ENCODE measurements at places on chromosomes 4 and X.

DNA sequence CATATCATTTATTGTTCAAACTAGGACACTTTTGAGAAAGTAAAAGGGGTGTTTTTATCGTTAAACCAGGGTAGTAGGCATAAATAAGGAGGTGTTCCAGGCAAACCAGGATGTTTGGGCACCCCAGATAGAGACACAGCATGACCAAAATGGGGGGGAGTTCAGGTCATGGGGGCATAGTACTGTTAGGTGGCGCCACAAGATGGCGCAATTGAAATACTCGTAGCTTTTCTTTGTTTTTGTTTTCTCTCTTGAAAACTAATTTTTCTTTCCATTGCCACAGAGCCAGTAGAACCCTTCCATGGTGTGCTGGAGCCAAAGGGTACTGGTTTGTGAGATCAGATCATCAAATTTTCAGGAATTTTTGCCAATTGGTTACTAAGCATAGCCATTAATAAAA is 283.4 kb downstream of the BCOR start:
- peak; percentile 25 for DNase-seq

DNA sequence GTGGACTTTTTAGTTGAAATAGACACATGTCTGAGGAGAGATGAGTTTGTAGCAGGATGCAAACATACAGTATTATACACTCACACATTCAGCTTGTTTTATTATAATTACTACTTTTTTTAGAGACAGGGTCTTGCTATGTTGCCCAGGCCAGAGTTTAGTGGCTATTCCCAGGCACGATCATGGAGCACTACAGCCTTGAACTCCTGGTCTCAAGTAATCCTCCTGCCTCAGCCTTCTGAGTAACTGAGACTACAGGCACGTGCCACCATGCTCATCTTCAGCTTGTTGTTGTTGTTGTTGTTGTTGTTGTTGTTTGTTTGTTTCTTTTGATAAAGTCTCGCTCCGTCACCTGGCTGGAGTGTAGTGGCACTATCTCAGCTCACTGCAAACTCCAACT is 94.7 kb upstream of the ACSL4 start:
- no peak for DNase-seq

DNA sequence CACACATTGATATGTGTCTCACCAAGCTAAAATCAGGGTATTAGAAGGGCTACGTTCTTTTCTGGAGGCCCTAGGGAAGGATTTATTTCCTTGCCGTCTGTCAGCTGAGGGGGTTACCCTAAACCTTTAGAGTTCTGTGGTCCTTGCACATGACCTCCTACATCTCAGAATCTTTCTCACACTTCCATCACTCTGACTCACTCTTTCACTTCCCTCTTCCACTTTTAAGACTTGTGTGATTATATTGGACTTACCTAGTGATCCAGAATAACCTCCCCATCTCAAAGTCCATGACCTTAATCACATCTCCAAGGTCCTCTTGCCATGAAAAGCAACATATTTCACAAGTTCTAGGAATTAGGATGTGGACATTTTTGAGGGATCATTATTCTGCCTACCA is 53.6 kb upstream of the FUNDC1 start:
- no peak for DNase-seq

DNA sequence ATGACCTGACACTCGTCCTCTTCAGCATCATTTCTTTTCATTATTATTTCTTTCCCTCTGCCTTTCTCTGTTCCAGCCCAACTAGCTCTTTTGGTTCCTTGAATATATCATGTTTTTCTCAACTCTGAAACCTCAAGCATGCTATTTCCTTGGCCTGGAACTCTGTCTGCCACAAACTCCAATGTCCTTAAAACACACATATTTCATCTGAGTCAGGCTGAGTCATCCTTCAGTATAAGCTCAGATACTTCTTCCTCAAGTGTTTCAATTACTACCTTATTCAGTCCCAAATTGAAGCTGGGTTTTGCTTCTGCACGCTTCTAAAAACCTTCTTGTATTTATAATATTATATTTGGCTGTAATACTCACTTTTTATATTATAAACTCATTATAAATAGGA is 424.2 kb downstream of the PDGFC start:
- DNase-seq = no peak

DNA sequence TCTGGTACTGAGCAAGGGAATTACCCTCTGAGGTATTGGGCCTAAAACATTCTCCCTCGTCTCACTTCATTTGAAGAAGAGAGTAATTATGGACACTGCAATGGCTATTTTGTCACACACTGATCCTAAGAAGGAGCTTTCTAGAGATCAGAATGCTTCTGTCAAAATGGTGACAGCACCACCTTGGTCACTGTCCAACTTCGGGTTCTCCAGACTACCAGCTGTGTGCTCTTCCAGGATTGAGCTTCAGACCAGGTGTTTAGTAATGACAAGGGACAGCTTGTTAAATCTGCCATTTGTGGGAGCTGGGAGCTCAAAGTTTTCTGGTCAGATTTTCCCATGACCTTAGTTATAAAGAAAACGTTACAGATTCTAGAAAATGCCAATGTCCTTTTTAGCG is 105.4 kb downstream of the POLA1 start:
- no peak for DNase-seq

- DNase-seq = peak; percentile 2
Measured at GRCh38 chrX:78024349-78025059, 55.1 kb upstream of the PGAM4 start.

DNA sequence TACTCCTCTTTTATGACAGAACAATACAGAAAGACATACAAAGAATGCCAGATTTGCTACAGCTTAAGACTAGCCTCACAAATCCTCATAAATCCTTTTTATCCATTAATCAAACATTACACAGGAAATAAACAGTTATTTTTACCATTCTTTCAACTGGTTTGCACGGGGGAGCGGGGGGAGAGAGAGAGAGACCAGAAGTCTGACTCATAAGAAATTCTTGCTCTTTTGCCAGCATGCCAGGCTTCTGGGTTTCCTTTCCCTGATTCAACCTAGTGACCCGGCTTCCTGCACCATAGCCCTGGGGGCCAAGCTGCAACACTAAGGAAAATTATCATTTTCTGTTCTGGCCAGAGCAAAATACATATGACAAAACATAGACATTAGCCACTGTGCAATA is 6.8 kb upstream of the RRAGB start:
- no peak for DNase-seq

All from NCI-H774 (cell line).